DMS79 treated with DMSO at 0.1 percent for 48 hours (cell line): ENCODE measurements at places on chromosomes 12 and 14.
A peak's percentile ranks its signal among the peaks of the same experiment; 100 is the strongest.

DNA sequence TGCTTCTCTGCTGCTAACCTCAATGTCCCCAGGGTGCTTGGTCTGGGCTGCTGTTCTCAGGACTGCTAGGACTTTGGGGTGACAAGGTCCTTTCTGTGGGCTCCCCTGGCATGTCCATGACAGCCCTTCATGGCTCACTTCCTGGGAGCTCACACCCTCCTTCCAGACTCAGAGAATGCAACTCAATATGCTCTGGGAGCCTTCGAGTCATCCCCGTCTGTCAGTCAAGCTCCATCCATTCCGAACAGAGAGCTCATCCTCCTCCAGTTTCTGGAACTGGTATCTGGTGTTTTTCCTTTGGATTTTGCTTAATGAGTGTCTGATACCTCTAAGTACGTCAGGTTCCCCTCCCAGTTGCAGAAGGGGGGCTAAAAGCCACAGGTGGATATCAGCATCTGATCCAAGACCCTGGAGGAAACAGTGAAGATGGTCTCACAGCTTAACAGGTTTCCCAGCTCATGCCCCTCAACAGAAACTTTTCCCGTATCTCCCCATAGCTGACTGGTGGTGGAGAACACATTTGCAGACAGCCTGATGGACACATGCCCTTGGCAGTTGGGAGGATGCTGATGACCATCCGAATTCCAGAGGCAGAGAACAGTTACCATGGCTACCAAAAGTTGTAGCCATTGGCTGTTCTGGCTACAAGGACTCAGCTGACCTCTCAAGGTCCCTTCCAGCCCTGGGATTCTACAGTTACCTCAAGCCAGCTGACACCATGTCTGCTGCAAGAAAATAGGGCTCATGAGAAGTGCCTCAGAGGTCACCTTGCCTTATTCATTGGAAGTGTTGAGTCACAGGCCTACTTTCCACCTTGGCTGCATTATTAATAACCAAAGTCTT, 9.5 kb upstream of the RAB35 start:
- no peak for DNase-seq

DNA sequence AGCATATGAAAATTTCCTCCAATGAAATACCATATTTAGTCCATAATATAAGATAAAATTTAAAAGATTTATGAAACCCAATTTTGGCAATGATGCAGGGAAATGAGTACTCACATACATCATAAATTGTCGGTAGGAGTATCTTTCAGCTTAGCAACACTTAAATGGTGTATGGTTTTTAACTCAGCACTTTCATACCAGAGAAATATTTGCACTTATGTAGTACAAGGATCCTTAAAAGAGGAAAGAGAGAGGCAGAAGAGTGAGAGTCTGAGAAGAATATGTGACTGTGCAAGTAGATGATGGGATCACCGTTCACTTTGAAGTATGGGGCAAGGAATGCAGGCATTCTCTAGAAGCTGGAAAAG, 379.3 kb upstream of the DCN start:
- DNase-seq: no peak

DNA sequence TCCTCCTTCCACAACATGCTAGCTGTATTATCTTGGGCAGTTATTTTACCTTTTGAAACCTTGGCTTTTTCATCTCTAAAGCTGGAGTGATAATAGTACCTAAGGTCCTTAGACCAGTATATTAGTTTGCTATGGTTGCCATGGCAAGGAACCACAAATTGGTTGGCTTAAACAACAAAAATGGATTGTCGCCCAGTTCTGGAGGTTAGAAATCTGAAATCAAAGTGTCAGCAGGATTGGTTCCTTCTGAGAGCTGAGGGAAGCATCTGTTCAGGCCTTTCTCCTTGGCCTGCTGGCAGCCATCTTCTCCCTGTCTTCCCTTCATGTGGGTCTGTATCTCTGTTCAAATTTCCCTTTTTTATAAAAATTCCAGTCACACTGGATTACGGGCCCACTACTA, 55.5 kb upstream of the SLC35F4 start:
- no peak for DNase-seq

GRCh38 chr12:68587448-68587873, 23.2 kb upstream of the RAP1B start:
- DNase-seq: no peak

DNA sequence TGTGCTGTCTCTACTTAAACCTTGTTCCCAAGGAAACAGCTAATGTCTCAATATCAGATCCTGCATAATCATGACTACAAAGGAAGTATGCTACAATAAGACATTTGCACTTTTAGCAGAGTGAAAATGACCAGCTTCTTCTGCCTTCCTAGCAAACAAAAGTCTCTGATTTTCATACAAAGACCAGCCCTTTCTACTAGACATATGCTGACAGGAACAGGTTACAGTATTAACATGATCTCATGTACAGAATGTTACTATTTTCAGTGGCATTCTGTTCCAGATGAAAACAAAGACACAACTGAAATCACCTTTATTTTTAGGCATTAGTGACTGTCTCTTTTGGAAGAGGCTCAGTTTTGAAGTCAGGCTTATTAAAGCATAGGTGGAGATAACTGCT, 228.6 kb downstream of the MED13L start:
- no peak for DNase-seq

DNA sequence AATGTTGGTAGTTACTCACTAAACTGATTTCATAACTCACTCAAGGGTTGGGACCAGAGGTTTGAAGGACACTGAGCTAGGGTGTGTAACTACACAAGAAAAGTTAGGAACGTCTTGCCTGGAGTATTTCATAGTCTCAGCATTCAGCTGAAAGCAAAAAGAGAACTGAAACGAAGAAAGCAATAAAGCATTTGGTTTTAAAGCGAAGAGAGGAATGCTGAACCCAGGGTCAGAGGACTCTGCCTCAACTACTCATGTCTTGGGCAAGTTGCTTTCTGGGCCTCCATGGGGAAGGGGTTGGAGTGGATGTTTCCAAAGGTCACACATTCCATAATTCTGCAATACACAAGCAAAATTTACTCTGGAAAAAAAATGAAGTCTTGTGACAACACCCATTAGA, 1.4 kb downstream of the GNS start:
- DNase-seq: no peak

DNA sequence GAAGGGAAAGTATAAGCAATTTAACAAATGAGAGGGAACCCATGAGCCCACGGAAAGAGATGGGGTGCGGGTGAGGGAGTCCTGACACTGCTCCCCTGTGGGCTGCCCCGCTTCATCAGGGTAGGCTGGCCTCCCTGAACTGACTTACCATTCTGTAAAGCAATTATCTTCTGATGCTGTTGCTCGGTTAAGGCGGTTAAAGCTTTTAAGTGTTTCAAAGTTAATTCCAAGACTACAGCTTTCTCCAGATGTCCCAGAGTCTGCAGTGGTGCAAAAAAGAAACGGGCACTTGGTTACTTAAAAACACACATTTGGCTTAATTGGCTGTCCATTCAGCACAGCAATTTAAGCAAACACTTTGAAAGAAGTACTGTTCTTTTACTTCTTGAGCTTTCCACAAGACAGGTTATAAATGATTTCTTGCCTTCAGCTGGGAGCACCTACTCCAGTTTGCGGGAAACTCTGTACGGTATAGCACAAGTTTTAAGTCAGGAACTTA, 1.3 kb downstream of the BHLHE41 start:
- no peak for DNase-seq

DNA sequence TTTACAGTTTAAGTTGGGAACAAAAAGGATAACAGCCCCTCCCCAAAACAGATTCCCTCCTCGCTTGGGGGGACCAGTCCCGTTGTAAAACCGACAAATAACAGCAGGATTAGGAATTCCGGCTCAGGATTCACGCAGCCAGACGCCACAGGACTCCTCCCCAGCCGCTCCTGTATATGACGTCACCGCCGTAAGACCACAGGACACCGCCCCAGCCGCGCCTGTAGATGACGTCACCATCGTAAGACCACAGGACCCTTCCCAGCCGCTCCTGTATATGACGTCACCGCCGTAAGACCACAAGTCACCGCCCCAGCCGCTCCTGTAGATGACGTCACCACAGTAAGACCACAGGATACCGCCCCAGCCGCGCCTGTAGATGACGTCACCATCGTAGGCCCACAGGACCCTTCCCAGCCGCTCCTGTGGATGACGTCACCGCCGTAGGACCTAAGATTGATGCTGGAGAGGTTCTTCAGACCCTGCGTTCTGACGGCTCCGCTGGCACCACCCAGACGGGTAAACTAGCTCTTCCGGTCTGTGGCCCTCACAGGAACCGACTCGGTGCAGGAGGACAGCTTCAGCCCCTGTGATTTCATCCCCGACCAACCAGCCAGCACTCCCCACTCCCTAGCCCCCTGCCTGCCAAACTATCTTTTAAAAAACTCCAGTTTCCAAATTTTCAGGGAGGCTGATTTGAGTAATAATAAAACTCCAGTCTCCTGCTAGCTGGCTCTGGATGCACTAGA, 43.9 kb upstream of the FBRSL1 start:
- peak; percentile 93 for DNase-seq

- DNase-seq: no peak
Observed at GRCh38 chr12:7110661-7111060, 1.6 kb upstream of the C1RL start.

DNA sequence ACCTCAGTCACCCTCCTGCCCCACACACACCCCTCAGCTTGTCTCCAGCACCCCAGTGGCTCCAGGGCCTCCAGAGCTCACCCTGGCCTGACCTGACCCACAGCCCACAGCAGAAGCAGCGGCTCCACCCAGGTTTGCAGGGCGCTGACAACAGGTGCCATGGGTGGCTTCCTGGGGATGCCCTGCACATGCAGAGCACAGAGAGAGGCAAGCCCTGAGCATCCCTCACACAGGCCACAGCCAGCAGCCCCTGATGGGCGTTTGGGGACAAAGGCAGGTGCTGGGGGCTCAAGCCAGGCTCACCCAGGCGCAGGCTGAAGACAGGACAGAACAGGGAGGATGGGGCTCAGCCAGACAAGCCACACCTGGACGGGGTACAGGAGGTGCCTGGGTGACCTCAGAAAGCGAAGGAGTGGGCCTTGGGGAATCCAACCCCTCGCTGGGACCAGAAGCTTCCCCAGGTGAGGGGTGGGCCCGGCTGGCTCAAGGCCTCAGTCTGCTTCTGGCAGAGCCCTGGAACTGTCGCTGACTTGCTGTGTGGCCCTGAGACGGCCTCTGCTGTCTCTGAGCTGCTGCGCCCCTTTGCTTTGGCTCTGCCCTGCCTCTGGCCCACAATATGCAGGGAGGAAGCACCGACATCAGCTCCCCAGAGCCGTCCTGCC, 10.6 kb downstream of the ARL6IP4 start:
- no peak for DNase-seq

DNA sequence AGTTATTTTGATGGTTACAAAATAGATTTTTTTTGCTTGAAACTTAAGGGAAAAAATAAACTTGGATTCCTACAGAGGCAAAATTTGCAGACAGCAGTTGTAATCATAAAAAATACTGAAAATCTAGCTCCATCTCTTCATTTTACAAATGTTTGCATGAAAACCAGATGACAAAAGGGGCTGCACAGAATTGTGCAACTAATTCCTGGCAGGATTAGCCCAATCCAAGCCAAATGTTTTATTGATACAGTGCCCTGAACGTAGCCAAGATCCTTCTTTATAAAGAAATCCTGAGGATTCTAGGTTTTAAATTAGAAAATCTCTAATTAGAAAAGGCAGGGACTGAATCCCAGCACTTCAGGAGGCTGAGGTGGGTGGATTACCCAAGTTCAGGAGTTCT, 356.4 kb upstream of the SEL1L start:
- DNase-seq: no peak

DNA sequence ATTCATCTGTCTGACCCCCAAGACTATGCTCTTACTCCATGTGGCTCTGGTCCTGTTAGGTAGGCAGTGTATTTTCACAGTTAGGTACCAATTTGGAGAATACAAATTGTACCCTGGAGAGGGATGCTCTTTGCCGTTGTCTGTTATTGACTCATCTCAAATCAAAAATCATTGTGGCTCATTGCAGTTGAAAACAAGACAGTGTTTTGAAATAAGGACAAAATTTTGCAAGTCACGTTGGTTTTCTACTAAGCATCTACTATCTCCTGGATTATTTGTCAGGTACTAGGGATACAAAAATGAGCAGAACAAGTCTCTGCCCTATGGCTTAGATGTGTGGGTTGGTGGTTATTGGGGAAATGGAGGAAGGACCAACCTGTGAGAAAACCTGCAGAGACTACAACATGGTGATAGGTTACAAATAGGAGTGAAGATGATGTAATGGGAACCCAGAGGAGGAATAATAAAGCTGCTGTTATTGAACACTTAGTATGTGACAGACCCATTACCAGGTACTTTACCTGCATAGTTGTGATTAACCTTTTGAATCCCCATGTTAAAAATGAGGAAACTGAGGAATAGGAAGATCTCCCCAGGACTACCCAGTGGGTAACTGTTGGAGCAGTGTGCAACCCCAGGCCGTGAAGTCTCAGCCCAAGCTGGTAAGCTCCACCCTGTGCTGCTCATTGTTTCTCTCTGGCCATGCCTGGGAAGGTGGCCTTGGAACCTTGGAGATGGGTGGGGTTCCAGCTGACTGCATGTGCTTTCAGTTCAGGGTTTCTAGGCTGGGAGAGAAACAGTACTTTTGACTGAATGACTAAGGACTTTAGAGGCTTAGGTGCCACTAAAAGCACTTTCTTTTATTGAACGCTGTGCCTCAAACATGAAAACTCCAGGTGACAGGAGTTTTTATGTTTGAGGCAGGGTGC, 72.9 kb upstream of the SRSF5 start:
- peak; percentile 87 for DNase-seq

DNA sequence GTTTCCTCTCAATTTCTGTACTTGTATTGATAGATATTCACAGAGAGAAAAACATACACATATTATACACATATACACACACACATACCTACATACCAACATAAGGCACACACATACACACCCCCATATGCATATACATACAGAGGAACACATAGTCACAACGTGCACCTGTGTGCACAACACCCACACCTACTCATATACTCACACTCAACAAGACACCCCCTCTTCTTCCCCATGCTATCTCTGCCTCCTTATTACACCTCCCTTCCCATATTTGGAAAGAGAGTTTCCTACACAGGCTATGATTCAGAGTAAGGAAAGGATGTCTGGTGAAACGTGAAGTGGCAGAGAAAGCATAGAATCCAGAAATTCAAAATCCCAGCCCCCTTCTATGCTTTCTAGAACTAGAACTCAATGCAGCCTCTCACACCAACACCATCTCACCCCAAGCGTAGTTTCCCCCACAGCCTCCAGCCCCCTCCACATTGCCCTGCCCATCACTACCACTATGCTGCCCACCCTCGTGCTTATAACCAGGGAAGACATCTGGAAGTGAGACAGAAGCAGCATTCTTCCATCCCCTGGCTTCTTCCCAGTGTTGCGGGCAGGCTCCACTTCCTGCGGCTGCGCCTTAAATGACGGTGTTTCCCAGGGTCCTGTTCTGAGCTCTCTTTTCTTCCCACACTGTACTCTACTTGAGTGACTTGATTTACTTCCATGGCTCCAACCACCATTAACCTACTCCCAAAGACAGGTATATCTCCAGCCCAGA, 2.4 kb downstream of the RNASE8 start:
- DNase-seq: no peak
